ENCODE measurements at places on chromosomes 1 and 21.

- DNase-seq, result no peak
Observed at GRCh38 chr1:163357378-163357777, 35.6 kb downstream of the NUF2 start.

DNA sequence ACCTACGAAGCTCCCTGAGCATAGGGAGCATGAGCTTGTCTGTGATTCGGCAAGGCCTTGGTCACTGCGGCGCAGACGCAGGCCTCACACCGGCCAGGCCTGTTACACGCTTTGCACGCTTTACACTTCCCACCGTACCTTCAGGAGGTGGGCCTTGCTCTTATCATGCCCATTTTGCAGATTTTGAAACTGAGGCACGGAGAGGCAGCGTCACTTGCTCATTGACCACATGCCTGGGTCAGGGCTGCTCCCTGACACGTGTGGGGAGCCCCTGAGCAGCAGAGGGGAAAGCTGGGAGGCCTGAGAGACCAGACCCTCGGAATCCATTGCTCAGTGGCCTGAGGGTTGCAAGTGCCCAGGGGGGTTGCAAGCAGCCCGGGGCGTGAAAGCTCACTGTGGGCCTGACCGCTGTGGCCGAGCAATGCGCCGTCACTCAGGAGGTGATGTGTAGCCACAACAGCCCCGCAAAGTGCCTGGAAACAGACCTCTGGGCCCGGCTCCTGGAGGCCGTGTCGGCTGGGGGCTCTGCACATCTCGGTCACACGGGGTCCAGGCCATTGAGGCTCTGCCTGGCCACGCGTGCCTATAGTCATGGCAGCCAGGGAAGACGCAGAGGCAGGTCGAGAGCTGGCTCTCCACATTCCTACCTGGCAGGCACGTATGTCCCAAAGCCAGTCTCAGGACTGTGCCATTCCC is 6.9 kb downstream of the ARHGEF16 start:
- DNase-seq, result no peak

DNA sequence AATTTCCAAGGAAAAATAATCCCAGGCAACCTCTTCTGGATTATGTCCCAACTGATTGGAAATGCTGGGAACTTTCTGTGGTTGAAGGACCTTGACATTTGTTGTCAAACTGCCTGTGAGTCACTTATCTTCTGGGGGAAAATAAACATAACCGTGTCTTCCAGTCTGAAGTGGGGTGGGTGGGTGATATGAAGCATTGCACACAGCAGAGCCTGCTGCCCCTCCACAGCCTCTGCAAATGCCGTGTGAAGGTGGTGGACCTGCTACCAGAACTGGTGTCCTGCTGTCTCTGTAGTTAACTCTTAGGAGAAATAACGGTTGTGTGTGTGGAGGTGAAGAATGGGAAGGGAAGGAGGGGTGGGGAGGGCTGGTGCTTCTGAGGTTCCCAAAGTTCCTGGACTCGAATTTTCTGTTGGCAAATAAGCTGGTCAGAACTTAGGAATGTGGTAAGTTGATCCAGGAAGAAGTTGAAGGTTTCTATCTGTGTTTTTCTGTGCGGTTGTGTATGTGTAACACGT is 23.2 kb downstream of the GALNT2 start:
- no peak for DNase-seq

DNA sequence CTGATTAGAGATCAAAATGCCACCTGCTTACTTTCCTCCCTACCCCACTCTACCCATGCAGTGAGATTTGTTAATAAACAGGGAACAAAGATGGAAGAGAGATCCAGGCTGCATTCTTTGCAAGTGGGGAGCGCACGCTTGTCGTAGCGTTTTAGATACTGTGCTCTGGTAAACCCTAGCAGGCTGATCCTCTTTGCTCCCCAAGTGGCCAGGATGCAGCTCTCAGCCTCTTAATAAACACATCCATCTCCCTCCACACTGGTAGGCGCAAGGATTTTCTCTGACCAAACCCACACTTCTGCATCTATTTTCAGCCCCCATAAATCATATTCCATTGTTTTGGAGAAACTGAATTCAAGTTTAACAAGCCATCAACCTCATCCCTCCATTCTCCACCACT is 2.9 kb downstream of the PGBD5 start:
- peak; percentile 48 for DNase-seq

- no peak for DNase-seq
Observed at GRCh38 chr1:225825078-225825477, 15.2 kb downstream of the EPHX1 start.

GRCh38 chr1:205190845-205191577 is 20.5 kb downstream of the DSTYK start:
- DNase-seq, result no peak

- DNase-seq, result no peak
Observed at GRCh38 chr1:33360367-33360766, 39.5 kb upstream of the A3GALT2 start.

- no peak for DNase-seq
Observed at GRCh38 chr1:46277658-46278373, 25.6 kb downstream of the LRRC41 start.

DNA sequence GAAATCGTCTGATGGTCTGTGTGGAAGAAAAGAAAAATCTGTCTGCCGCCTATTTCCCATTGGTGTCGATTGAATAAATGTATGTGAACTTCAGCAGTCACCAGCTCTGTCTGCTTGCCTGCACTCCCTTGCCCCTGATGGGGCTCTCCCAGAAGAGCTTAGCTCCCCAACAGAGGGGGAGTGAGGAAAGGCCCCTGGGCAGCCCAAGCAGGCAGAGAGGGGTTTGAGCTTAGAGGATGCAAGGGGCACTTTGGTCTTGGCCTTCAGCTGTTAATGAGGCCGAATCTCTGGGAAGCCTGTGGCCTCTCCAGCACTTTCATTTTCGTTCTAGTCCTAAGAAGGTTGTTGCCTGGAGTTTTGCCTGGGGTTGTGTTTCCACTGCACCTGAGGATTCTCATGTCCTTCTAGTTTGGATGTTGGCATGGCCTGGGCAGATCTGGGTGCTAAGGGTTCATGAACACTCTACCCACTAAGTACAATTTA is 2.8 kb downstream of the FOXD2 start:
- peak; percentile 61 for DNase-seq

DNA sequence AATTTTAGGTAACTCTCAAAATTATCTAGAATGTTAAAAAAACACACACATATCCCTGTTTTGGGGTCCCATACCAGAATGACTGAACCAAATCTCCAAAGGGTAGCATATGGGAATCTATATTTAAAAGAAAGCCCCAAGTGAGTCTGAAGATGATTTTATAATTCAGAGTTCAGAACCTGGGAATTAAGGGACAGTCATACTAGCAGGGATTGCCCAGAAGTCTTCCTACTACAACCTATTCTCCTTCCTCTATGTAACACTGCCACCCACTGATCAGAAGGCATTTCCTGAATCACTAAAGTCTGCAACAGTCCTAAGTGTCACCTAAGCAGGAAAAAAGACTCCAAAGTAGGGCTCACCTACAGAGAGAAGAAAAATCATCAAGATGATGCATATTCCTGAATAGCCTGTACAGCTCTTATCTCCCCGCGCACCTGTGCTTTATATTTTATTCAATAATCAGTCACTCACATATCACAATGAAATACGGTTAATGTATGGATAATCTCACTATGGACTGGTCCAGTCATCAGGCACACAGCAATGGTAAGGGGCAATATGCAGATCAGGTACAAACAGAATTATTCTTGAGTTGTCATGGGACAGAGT is 4.9 kb downstream of the RGS1 start:
- peak; percentile 57 for DNase-seq

DNA sequence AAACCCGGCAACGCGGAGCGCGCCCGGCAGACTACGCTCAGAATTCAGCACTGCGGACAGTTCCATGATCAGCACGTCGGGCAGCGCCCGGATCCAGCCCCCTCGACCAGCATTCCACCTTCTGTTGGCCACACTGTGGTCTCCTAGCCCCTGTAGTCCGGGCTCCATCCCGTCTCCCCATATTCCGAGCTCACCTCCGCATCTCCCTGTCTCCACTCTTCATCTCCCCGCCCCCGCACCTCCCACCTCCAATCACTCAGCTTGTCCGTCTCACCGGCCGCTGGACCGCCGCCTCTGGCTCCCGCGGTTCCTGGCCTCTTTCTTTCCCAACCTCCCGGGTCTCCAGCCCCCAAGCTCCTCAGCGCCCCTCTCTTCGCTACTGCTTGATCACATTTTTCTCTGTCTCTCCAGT is 500 bp downstream of the EPHA10 start:
- DNase-seq, result peak; percentile 95

DNA sequence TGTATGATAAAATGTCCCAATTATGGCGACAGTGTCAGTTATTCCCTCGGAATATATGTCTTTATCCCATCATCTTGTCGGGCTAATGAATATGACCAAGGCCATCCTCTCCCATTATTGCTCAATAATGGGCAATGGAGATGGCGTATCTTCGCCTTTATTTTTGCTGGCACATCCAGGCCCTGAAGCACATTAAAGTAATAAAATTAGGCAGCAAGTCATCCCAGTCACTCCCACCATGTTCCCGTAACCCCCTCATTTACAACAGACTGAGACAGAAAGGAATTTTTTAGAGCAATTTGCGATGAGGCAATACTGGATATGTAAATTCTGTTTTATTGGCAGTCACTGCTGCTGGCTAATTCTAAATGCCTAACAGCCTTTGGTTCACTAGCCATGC is 35.3 kb downstream of the CLIC6 start:
- no peak for DNase-seq

- peak; percentile 39 for DNase-seq
Observed at GRCh38 chr1:109161858-109162606, 48.1 kb downstream of the ELAPOR1 start.

- no peak for DNase-seq
Observed at GRCh38 chr21:14825514-14825974, 239.3 kb downstream of the NRIP1 start.

DNA sequence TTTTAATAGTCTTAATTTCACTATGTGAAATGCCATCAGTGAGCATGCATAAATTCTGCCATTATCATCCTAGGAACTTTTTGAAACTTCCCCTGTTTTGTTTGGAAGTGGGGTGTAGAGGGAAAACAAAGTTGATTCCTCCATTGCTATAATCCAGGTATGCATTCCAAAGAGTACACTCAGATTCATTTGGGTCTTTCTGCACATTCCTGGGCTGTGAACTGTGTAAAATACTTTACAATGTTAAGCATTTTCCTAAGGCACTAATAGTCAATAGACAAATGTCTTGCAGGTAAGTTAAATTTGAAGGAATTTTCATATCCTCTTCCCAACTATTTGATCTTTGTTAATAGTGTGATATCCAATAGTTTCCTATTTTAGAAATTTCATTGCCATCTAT is 36.2 kb downstream of the SGIP1 start:
- no peak for DNase-seq

DNA sequence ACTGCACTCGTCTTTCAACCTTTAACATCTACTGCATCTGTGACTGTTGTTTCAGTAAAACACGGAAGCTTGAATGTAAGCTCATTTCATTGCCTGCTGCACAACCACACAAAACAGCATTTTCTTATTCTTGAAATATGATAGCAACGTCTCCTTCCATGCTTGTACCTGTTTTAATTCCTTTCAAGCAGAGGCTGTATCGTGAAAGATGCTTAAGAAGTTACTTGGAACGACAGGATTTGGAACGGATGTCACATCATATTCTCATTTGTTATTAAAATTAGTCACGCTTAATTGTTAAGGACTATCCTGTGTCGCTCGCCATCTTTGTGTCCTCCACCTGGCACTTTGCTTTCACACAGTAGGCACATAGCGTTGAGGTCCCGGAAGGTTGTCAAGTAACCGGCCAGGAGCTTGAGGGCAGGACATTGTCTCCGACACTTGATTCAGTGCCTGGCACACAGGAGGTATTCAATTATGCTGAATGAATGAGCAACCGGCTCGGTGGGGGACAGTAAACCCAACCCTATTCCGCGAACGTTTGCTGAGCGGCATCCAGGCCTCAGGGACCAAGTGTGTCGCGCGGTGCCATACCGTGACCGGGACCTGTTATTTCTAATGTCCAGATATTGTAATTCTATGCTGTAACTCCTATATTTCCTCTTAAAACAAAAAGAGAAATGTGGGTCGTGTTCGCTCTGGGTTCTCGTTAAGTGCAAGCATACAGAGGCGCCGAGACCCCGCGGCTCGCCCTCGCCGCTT is 499 bp upstream of the SH3GLB1 start:
- DNase-seq, result peak; percentile 59

DNA sequence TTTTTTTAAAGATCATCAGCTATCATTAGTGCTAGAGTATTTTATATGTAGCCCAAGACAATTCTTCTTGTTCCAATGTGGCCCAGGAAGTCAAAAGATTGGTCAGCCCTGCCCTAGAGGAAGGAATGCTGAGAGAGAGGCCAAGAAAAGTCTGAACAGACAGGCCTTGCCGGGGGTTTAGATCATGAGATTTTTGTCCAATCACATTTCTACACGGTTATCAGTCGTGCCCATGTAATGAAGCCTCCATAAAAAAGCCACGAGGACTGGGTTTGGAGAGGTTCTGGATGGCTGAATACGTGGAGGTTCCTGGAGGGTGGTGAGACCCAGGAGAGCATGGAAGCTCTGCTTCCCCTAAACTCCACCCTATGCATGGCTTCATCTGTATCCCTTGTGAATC is 24.3 kb upstream of the ENO1 start:
- DNase-seq, result no peak

DNA sequence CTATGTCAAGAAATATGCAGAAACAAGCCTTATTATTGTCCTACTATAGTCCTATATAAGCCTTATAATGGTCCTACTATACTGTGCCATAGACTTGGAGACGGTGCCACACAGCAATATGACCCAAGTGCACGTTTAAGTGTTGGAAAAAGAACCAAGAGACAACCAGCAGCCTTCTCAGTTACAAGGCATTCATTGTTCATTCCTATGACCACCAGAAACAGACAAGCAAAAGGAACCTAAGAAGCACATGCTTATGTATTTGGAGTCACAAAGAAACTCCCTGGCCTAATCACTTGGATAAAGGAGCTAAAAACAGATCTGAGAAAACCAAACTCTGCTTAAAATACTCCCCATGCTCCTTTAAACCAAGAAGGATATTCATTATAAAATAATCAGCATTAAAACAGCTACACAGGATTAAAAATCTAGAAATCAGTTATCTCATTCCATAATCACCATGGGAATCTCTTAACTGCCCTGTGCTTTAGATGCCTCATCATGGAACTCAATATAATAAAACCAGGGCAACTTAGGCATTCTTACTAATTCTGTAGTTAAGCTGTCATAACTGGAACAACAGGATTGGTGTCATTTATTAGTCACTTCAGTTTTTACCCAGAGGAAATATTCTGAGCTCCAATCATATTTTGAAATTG is 7.0 kb downstream of the COLGALT2 start:
- DNase-seq, result no peak

DNA sequence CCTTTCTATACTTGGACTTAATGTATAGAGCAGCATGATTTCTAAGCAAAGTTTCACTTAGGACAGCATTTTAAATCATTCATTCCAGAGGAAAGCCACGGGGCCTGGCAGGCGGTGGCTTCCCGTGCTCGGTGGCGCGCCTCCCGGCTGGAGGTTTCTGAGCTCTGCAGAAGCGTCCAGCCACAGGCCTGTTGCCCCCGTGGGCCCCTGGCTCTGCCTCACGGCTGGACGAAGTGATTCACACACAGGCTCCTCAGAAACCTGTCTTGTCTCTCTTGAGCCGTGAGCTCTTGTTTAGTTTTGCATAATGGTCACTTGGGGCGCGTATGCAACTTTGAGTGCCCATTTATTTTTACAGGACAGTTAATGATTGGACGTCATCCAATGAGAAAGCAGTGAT is 22.1 kb upstream of the DIP2A start:
- DNase-seq, result no peak

GRCh38 chr1:10646347-10646861 is 150.0 kb downstream of the CASZ1 start:
- DNase-seq, result peak; percentile 43

All from GM23338 (cell line).